Aortic smooth muscle cell (primary cell): ENCODE measurements at places on chromosomes 6 and 20. TPM values are rescaled to one million over a fixed set of nuclear protein-coding genes. Genes with fewer than 3 reads are reported as not detected.

Gene FOXO3
- total RNA-seq: 23.4 and 32.0 TPM in 2 replicates

Gene RNF182
- 0.06 and 0.40 TPM in 2 replicates for total RNA-seq

Gene SNAP91
- not detected in 2 replicates for total RNA-seq

Gene GHRH
- not detected in 2 replicates for total RNA-seq

Gene FILIP1
- 5.2 and 7.3 TPM in 2 replicates for total RNA-seq

Gene LY6G6C
- not detected in 2 replicates for total RNA-seq

Gene TOX2
- under 0.01 and 0.25 TPM in 2 replicates for total RNA-seq

Gene PSORS1C2
- total RNA-seq: not detected in 2 replicates

Gene ASXL1
- 29.6 and 33.3 TPM in 2 replicates for total RNA-seq

Gene TENT5A
- total RNA-seq: 19.6 and 25.5 TPM in 2 replicates

Gene MOXD1
- total RNA-seq: 26.0 and 29.5 TPM in 2 replicates

Gene PRDM1
- total RNA-seq: 0.40 and 0.44 TPM in 2 replicates

Gene TRMT11
- 19.4 and 21.5 TPM in 2 replicates for total RNA-seq

Gene FNDC1
- total RNA-seq: under 0.01 TPM in 1 of 2 replicates, not detected in the other

Gene CCN2
- total RNA-seq: 194 and 639 TPM in 2 replicates

Gene TMX4
- total RNA-seq: 25.0 and 30.3 TPM in 2 replicates

Gene HLA-DPB1
- total RNA-seq: 14.3 and 20.3 TPM in 2 replicates

Gene BMP5
- total RNA-seq: not detected in 2 replicates

Gene SH3BGRL2
- total RNA-seq: 2.2 and 2.3 TPM in 2 replicates

Gene SMIM28
- not detected in 2 replicates for total RNA-seq

Gene CLIC1
- 784 and 832 TPM in 2 replicates for total RNA-seq

Gene LHFPL5
- total RNA-seq: not detected in 2 replicates

Gene CLPSL2
- total RNA-seq: not detected in 2 replicates

Gene EGFL8
- 1.2 TPM in 2 replicates for total RNA-seq

Gene TBPL1
- total RNA-seq: 18.4 and 26.9 TPM in 2 replicates

Gene IL17F
- not detected in 2 replicates for total RNA-seq

Gene MYL9
- total RNA-seq: 11.6 and 21.9 TPM in 2 replicates

Gene FITM2
- 8.2 and 8.5 TPM in 2 replicates for total RNA-seq

Gene LPA
- total RNA-seq: not detected in 2 replicates

Gene WDR27
- total RNA-seq: 11.6 and 13.4 TPM in 2 replicates

Gene RAET1L
- total RNA-seq: not detected in 2 replicates

Gene DPPA5
- total RNA-seq: not detected in 2 replicates

Gene CTAGE9
- not detected in 2 replicates for total RNA-seq

Gene LGSN
- 0.12 TPM in 1 of 2 replicates, not detected in the other for total RNA-seq

Gene EBF4
- total RNA-seq: 0.13 and 0.25 TPM in 2 replicates

Gene CLVS2
- not detected in 2 replicates for total RNA-seq

Gene MROH8
- 1.6 and 2.0 TPM in 2 replicates for total RNA-seq

Gene HSPA1L
- 1.5 and 1.6 TPM in 2 replicates for total RNA-seq

Gene NSFL1C
- total RNA-seq: 21.0 and 26.2 TPM in 2 replicates

Gene PSORS1C1
- total RNA-seq: 0.92 and 1.1 TPM in 2 replicates

Gene RAB32
- total RNA-seq: 72.8 and 75.8 TPM in 2 replicates

Gene SLC4A11
- total RNA-seq: 0.12 and 0.26 TPM in 2 replicates

Gene PPP1R14C
- 11.3 and 22.9 TPM in 2 replicates for total RNA-seq

Gene VARS2
- 12.4 and 16.8 TPM in 2 replicates for total RNA-seq

Gene UNC5CL
- under 0.01 TPM in 1 of 2 replicates, not detected in the other for total RNA-seq

Gene NDRG3
- 21.1 and 36.2 TPM in 2 replicates for total RNA-seq

Gene DXO
- 9.8 and 10.2 TPM in 2 replicates for total RNA-seq

Gene ARHGAP40
- not detected in 2 replicates for total RNA-seq

Gene EEF1A2
- total RNA-seq: 0.06 and 0.13 TPM in 2 replicates

Gene KIAA0408
- total RNA-seq: 1.5 and 2.4 TPM in 2 replicates

Gene KIZ
- total RNA-seq: 9.4 and 12.0 TPM in 2 replicates

Gene DLGAP4
- total RNA-seq: 11.8 and 17.0 TPM in 2 replicates

Gene GLP1R
- total RNA-seq: not detected in 2 replicates

Gene SALL4
- 0.12 TPM in 1 of 2 replicates, not detected in the other for total RNA-seq

Gene TRIM31
- total RNA-seq: not detected in 2 replicates

Gene RFX6
- not detected in 2 replicates for total RNA-seq

Gene MRPS18A
- total RNA-seq: 39.5 and 42.5 TPM in 2 replicates

Gene CST2
- total RNA-seq: 2.8 and 10.8 TPM in 2 replicates
